T follicular helper cell (primary cell): ENCODE measurements at places on chromosomes 2 and 18.

- no peak for DNase-seq
Measured at GRCh38 chr2:150228936-150229335, 258.5 kb downstream of the RND3 start.

- no peak for DNase-seq
Measured at GRCh38 chr18:21889570-21889969, 149.0 kb downstream of the MIB1 start.

GRCh38 chr2:71721669-71722068, 268.3 kb downstream of the DYSF start:
- DNase-seq = no peak

DNA sequence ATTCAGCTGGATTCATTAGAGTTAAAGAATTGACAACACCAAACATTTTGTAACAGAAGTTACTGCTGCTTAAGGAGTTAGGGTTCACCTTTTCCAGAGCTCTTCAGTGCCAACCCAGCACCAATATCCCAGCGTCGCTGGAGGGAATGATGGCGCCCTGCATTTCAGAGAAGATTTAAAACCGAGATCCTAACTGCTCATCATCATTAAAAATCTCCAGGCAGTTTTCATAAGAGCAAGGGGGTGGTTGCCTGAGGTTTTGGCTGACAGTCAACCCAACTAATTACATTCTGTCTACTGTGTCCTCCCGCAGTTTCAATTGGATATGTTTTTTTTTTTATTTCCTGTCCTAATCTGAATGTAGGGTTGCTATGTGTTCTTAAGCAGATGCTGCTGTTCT, 509.6 kb upstream of the TCF4 start:
- DNase-seq = no peak

- no peak for DNase-seq
Measured at GRCh38 chr2:105877945-105878344, 133.2 kb downstream of the NCK2 start.

DNA sequence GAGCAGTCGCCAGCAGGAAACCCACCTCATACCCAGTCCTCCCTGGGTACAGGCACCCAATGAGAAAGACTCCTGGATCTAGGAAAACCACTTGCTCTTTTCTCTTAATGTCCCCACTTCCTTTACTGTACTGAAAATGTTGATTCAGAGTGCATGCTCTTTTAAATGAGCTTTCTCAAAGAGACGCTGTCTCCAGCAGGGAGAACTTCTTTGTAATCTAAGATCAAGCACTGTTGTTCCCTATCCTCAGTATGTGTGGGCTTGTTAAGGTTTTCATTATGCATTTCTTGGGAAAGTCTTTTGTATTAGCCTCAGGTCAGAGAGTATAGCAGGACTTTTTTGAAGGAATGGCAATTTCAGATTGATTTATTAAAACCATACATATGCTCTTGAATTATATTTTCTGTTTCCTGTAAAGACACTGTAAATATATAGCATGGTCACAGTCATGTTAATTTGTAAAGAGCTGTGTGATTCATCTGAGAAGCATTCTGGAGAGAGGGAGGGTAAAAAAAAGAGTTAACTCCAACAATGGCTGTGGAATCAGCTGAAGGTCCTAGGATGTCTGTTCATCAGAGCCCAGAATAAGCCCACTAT, 178.1 kb downstream of the MGAT5 start:
- no peak for DNase-seq
